ENCODE measurements at places on chromosomes 5 and 9.

GRCh38 chr9:134186471-134187109, 22.2 kb upstream of the RNU6ATAC start:
- no peak for DNase-seq

DNA sequence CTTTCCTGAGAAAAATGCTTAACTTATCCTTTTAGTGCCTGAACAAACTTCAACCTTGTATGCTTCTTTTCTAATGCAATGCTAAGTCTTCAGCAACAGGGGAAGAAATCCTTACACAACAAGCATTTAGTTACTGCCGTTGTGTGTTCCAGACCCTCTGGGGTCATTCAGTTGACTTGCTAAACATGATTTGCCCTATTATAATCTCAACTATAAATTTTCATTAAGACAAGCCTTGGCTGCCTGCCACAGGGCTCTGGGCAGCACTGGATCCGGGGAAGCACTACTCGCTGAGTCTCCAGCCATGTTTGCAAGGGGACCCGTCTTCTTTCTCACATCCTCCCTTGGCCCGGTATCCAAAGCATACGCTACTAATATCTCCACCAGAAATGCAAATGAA, 58.1 kb downstream of the PTCH1 start:
- no peak for DNase-seq

DNA sequence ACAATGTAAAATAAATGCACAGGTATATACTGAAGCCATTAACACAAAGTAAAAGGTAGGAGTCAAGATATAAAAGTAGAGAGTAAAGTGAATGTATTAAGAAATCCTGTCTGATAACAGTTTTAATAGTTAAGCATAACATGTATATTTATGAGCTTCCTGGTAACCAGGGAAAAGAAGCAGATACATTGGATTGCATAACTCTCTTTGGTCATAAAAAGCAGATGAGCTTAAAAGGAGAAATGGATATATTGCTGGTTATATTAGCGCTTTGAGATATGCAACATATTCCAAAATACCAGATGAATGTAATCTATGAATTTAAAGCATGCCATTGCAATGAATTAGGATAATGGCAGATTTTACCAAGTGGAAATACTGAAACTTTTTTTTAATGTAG, 6.2 kb upstream of the TNFSF8 start:
- DNase-seq, result no peak

GRCh38 chr9:25226901-25227686, 451.1 kb downstream of the TUSC1 start:
- DNase-seq, result no peak

- no peak for DNase-seq
Observed at GRCh38 chr9:108117795-108118194, 628.2 kb upstream of the KLF4 start.

GRCh38 chr9:33676746-33677505, 118.4 kb upstream of the PRSS3 start:
- peak; percentile 7 for DNase-seq

- no peak for DNase-seq
Observed at GRCh38 chr9:132577119-132577518, 5.3 kb upstream of the BARHL1 start.

GRCh38 chr5:134579284-134579771, 53.3 kb downstream of the SAR1B start:
- no peak for DNase-seq

- DNase-seq, result no peak
Observed at GRCh38 chr5:138028971-138029365, 3.9 kb downstream of the FAM13B start.

GRCh38 chr5:115785381-115786065, 30.9 kb downstream of the CDO1 start:
- DNase-seq, result no peak

- no peak for DNase-seq
Observed at GRCh38 chr5:72440207-72440638, 67.0 kb downstream of the ZNF366 start.

All from activated T-helper 1 cell treated with Interleukin-2 at 50 U/mL for 16 hours (primary cell).